ENCODE measurements at places on chromosomes 1 and 21. TPM values are rescaled to one million over a fixed set of nuclear protein-coding genes. Genes with fewer than 3 reads are reported as not detected.
A peak's percentile ranks its signal among the peaks of the same experiment; 100 is the strongest.

The FAAH gene
- 5.3 TPM for total RNA-seq

The CRYBG2 gene
- total RNA-seq: 1.6 TPM

The SLC9C2 gene
- not detected for total RNA-seq

The PSRC1 gene
- 16.3 TPM for total RNA-seq

The GJA8 gene
- total RNA-seq: not detected

DNA sequence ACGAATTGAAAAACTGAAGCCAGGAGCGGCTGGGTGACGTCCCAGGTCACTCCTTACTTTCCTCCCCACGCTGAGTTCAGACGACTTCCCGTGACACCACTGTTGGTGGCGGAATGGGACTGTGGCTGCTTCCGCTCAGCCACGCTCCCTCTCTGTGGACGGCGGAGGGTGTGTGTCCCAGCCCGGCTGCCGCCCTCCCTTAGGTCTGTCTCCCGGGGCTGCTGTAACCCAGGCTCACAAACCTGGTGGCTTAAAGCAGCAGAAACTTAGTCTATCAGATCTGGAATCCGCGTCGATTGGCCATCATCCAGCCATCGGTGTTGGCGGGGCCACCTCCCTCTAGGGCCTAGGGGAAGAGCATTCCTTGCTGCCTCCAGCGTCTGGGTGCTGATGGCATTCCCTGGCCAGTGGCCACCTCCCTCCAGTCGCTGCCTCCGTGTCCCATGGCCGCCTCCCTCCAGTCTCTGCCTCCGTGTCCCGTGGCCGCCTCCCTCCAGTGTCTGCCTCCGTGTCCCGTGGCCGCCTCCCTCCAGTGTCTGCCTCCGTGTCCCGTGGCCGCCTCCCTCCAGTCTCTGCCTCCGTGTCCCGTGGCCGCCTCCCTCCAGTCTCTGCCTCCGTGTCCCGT, 17.5 kb downstream of the TRPM2 start:
- DNase-seq: no peak

- DNase-seq: no peak
Measured at GRCh38 chr1:234915924-234916675, 212.5 kb downstream of the TOMM20 start.

GRCh38 chr21:43734131-43734927, 15.4 kb downstream of the PDXK start:
- peak; percentile 57 for DNase-seq

DNA sequence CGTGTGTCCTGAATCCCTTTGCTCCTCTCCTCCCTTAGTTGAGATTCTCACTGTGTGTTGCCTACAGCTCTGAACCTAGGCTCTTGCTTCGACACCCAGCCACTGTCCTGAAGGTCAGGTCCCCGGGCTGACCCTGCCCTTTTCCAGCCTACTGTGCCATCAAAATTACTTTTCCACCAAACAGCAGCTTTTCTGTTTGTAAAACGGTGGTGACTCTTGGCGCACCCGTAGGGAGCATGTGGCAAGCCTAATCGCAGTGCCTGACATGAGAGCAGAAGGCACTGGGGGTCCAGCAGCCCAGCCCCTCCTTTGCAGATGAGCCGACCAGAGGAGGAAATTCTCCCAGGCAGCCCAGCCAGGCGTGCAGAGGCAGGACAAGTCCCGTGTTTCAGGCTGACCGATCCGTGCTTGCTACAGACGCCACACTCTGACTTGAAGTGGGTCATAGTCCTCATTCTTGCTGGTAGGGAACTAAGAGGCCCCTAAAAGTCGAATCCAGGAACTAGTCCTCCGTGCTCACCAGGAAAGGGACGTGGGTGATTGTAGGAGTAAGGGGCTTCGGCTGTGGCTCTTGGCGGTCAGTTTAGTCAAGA, 6.8 kb downstream of the GPR137B start:
- no peak for DNase-seq

- no peak for DNase-seq
Measured at GRCh38 chr1:150273311-150273710, 721 bp downstream of the C1orf54 start.

GRCh38 chr1:121443001-121443540, 258.3 kb downstream of the SRGAP2C start:
- no peak for DNase-seq

All from activated CD4-positive, alpha-beta memory T cell treated with anti-CD3 and anti-CD28 coated beads for 36 hours (primary cell).